ENCODE measurements at places on chromosomes 3 and 15. TPM values are rescaled to one million over a fixed set of nuclear protein-coding genes. Genes with fewer than 3 reads are reported as not detected.

The ARHGAP31 gene
- 9.8 TPM for polyA plus RNA-seq

The HRG gene
- not detected for polyA plus RNA-seq

- no peaks in the 10 kb centered on the region for H3K27me3 ChIP-seq
- H3K4me3 ChIP-seq = no peak overlapping the region
- no peak overlapping the region for H3K27ac ChIP-seq
These were observed 27.7 kb downstream of the DLG1 start for GRCh38 chr3:197270558-197271317.

The TMEM42 gene
- polyA plus RNA-seq = 27.5 TPM

- H3K4me3 ChIP-seq = no peak overlapping the region
- no peaks in the 10 kb centered on the region for H3K4me1 ChIP-seq
- no peaks in the 10 kb centered on the region for H3K36me3 ChIP-seq
- no peak for DNase-seq
These were observed 477.1 kb upstream of the KCNMB2 start for GRCh38 chr3:178059119-178059518.

DNA sequence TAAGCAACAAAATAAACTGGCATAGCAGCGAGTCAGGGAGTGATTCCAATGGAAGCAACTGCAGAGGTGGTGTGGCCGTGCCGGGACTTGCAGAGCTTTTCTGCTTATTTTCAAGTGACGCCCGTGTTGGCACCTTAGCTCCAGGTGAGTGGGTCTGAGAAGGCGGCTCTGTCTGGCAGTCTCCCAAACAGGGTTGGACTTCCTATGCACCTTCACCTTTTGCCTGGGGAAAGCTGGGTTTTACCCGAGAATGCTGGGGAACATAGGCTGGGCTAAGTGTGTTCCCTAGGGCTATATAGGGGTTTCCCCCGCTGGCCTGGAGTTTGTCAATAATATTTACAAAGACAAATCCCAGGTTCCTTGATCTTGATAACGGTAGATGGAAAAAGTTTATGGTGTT is 179.9 kb upstream of the TBL1XR1 start:
- H3K27ac ChIP-seq = no peak overlapping the region
- no peak for DNase-seq
- no peaks in the 10 kb centered on the region for H3K36me3 ChIP-seq
- H3K27me3 ChIP-seq = no peaks in the 10 kb centered on the region
- no peaks in the 10 kb centered on the region for H3K4me1 ChIP-seq

DNA sequence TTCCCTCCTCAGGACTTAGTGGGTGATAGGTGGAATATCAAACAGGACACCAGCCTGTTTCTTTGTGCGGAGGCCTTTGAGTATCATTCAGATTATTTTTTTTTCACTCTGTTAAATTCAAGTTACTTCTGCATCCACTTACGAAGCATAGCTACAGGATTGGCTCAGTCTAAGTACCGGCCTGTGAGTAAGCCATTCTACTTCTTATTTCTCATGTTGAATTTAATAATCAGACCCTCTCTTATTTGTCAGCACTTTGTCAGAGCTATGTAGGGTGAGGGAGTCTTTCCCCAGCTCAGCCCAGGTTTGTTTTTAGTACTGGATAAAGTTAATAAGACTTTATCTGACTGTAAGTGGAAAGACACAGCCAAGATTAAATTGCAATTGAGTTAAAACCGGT is 54.7 kb downstream of the ITPR1 start:
- H3K27me3 ChIP-seq = no peaks in the 10 kb centered on the region
- DNase-seq = no peak
- H3K4me1 ChIP-seq = peaks cover 38% of the 10 kb centered on the region
- no peak overlapping the region for H3K4me3 ChIP-seq
- H3K36me3 ChIP-seq = no peaks in the 10 kb centered on the region
- H3K27ac ChIP-seq = peak overlapping the region; percentile 68

The CRABP1 gene
- not detected for polyA plus RNA-seq

The PLSCR4 gene
- 0.24 TPM for polyA plus RNA-seq
